A549 treated with Mapracorat at 1 μM for 4 hours (cell line): ENCODE measurements at places on chromosomes 1 and 21. TPM values are rescaled to one million over a fixed set of nuclear protein-coding genes. Genes with fewer than 3 reads are reported as not detected.

Gene GDAP2
- 6.3 to 8.2 TPM (median 7.4 TPM) in 5 replicates for total RNA-seq

Gene NEGR1
- not detected in 5 replicates for total RNA-seq

Gene NOS1AP
- 0.18 to 0.57 TPM (median 0.27 TPM) in 5 replicates for total RNA-seq

Gene TMEM82
- not detected in 5 replicates for total RNA-seq
